ENCODE measurements at places on chromosomes 12 and 14.

- no peak for DNase-seq
These were observed 453 bp upstream of the ESRRB start for GRCh38 chr14:76375484-76375883.

DNA sequence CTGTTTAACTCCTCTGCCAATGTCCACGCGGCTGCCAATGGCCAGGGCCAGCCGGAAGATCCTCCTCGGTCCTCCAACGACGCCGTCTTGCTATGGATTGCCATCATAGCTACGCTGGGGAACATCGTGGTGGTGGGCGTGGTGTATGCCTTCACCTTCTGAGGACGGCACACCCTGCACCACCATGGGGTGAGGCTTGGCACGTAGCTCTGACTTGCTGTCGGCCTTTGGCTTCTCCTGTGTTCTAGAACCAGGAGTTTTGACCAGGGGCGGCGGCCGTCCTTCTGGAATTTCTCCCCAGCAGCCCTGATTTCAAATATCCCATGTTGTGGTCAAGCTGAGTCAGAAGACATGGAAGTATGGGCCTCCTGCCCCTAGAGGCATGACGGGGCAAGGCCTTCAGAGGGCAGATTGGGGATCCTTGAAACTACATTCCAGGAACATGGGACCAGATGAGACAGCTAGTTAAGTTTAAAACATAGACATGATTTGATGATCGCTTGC, 47.5 kb downstream of the C14orf132 start:
- no peak for DNase-seq

DNA sequence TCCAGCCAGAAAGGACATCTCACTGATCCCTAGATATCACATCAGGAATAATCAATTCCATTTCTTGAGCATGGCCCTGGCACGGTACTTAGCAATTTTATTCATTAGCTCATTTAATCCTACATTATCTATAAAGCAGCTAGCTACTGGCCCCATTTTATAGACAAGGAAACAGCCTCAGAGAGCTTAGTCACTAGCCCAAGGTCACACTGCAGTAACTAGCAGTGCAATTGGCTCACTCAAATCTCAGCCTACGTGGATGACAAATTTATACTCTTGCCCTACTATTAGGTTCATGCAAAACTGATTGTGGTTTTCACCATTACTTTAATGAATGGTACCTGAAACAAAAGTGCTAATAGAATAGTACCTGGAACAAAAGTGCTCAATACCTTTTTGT, 41.7 kb downstream of the NUAK1 start:
- no peak for DNase-seq

GRCh38 chr12:72105849-72106248, 166.3 kb upstream of the TRHDE start:
- no peak for DNase-seq

GRCh38 chr14:89702073-89702875, 252.3 kb downstream of the EFCAB11 start:
- DNase-seq: no peak

- DNase-seq: no peak
These were observed 777.9 kb upstream of the TMEM132C start for GRCh38 chr12:127489061-127489460.

Data from stimulated activated CD8-positive, alpha-beta memory T cell treated with anti-CD3 and anti-CD28 coated beads, Interleukin-2, amount 100 ng/mL, for 1 hour (primary cell).